Effector CD4-positive, alpha-beta T cell (primary cell): ENCODE measurements at places on chromosomes 2 and 18.

GRCh38 chr2:119674711-119675500 lies 4.1 kb upstream of the TMEM177 start:
- DNase-seq, result no peak

DNA sequence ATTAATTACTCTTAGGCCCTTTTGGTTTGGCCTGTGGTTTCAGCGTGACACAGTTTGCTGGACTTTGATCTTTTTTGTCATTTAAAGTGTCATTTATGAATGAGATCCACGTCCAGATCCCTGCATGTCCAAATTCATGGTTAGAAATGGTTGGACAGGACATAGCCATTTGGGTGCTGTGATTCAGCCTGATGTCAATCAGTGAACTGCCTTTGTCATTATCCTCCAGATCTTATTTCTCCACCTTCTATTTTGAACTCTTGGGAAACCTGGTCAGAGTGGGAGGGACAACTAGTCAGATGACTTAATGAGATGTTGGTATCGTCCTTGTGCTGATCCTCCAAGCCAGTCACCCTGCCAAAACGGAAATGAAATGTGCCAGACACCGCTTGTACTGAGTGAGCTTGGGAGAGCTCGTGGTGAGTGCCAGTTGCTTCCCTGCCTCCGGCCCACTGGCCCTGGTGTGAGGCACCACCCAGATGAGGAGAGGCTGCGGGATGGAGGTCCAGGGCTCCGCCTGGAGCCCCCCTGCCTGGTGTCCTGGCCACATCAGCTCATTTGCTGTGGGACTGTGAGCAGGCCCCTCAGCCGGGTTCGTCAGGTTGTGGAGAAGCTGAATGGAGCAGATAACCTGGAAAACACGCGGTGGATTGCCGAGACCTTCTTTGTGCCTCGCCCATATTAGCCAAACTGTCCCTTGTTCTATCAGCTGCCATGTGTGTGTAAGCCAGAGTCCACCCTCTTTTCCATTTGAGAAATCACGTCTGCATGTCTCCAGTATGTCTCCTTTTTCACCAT lies 70.1 kb downstream of the DGKD start:
- no peak for DNase-seq

GRCh38 chr2:164826293-164827243 lies 15.1 kb downstream of the COBLL1 start:
- no peak for DNase-seq

GRCh38 chr2:177708660-177709444 lies 316.3 kb downstream of the AGPS start:
- DNase-seq, result no peak

- no peak for DNase-seq
Observed at GRCh38 chr18:79746730-79747129, 51.0 kb upstream of the KCNG2 start.

GRCh38 chr2:199977984-199978415 lies 22.6 kb downstream of the MAIP1 start:
- no peak for DNase-seq
